MM.1S (cell line): ENCODE measurements at places on chromosomes 6 and 20.
A peak's percentile ranks its signal among the peaks of the same experiment; 100 is the strongest.

DNA sequence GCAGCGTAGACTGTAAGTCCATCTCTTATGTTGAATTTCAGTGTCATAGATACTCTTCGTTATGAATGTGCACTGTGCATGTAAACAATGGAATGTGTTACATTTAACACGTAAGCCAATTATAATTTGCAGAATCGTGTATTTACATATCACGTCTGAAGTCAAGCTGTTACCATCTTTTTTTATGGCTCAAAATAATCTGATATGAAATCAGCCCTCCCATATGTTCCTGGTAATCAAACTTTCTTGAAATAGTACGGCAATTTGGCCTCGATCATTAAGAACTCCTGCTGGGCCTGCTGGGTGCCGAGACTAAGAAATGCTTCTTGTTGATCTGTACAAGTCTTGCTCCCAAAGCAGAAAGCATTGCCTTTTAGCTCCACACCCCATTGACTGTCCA is 89.6 kb upstream of the DOK5 start:
- DNase-seq: no peak

GRCh38 chr20:2507464-2507863 is 1.3 kb downstream of the ZNF343 start:
- no peak for DNase-seq

GRCh38 chr6:44428682-44429081 is 41.2 kb downstream of the CDC5L start:
- no peak for DNase-seq

- DNase-seq: peak; percentile 49
These were observed at the start of gene SDC4 for GRCh38 chr20:45347936-45348778. Gene SDC4 (minus strand): TSS chr20:45348424. CDS start chr20:45348384, 40 bp downstream.

GRCh38 chr6:30511169-30511546 is 21.8 kb downstream of the HLA-E start:
- DNase-seq: no peak

DNA sequence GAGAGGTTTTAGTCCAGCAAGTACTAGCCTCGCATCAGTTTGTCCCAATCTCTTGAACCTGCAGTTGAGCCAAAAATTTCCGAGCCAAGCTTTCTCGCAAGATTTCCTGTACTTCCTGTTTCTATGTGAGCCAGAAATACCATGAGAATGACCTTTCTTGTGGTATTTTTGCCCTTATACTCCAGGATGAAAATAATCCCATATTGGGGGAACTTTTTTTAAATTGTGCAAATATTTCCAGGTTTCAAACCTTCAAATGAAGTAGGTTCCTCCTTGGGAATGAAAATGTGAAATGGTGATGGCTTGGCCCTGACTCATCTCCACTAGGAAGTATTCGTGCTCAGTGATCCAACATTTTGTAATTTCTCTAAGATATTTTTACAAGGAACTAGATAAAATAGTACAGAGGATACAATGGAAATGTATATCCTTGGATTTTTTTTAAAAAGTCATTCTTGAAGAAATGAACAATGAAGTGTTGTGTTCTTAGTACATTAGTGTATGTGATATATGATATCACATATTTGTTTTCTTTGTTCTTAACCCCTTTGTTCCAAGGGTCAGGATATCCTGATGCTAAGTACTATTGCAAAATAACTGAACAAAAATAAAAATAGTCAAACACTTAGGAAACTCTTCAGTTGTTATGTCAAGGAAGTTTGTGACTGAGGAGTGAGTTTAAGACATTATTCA is 184.0 kb downstream of the PDE7B start:
- no peak for DNase-seq

DNA sequence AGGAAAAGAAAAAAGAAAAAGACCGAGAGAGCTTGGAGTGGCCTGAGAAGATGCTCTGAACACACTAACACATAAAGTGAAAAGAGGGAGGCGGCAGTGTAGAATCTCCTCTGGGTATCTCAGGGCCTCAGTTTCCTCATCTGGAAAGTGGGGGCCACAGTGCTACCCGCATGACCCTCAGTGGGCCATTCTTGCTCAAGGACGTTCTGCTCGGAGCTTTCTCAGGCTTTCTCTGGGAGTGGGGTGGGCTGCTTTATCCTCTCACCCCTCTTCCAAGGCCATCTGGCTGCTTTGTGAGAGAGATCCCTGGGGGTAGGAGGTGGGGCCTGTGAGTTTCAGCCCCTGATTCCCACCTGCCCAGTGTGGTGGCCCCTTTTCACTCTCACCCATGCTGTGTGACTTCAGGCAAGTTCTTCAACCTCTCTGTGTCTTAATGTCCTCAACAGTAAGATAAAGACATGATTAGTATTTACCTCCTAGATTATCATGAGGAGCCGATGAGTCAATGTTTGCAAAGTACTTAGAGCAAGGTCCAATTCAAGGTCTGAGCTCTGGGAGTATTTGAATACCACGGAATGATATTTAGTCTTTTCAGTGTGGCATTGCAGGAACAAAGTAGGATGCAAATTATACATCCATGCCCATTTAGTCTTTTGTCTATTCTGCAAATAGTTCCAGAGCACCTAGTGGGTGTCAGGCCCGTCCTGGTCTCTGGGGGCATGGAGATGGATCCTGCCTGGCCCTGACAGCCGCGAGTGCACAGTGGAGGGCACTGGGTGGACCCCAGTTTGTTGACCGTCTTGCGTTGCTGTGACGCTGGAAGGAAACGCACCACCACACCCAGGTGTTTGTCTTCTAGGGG is 34.3 kb downstream of the SRC start:
- DNase-seq: no peak

GRCh38 chr6:73157870-73158269 is 67.4 kb downstream of the KHDC1L start:
- no peak for DNase-seq

- no peak for DNase-seq
These were observed 114.3 kb upstream of the ZFP64 start for GRCh38 chr20:52305858-52306257.

DNA sequence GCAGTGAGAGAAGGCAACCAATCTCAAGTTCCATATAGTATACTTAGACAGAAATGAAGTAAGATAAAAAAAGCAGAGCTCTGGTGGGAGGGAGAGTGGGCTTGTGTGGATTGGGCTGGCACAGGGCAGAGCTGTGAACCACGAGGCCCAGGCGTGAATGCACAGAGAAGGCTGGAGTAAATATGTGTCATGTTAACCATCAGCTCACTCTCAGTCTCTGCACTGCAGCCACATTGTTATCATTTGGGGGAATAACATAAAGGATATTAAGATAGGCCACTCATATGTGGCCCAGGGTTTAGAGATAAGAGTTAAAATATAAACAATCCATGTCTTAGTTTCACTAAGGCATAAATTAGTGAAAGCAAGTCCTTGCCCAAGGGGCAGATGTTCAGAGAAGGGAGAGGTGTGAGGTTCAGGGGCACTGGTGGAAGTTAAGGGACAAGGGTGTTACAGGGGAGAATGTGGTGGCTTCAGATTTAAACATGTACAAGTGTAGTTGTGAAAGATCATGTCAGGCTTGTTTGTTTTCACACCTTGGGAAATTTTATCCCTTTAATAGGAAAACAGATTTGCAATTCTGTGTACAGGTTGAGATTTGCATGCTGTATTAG is 14.4 kb downstream of the GMPR start:
- no peak for DNase-seq
